ENCODE measurements at places on chromosomes 5 and 9. TPM values are rescaled to one million over a fixed set of nuclear protein-coding genes. Genes with fewer than 3 reads are reported as not detected.
A peak's percentile ranks its signal among the peaks of the same experiment; 100 is the strongest.

DNA sequence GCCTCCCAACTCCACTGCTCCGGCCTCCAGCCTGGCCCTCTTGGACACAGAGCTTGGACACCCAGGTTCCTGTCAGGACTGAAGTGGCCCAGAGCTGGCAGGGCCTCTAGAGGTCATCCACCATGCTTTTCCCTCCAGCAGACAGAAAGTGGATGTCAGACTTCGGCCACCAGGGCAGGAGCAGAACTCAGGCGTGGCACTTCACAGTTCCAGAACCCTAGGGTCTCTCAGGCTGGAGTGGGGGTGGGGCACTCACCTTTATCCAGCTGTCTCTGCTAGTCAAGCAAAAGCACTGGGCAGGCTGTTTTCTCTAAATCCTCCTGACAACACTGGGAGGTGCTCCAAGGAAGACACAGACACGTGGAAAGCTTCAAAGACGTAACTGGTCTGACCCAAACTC lies 35.6 kb upstream of the N4BP3 start:
- no peak for DNase-seq

WDR38 gene
- total RNA-seq: not detected

DNA sequence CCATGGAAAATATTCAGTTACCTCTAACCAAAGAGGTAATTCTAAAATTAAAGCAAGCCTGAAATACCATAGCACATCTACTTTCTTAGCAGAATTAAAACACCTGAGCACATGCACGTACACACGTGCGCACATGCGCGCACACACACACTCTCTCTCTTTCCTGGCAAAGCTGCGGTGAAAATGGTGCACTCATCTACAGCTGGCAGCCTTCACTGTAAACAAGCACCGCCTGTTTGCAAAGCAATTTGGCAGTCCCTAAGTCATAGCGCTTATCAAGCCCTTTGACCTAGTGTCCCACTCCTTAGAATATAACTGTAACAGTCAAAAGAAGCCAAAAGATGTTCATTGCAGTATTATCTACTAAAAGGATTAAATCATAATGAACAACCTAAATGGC lies 278.7 kb downstream of the DENND1A start:
- DNase-seq: no peak

ECM2 gene
- 54.6 TPM for total RNA-seq

GRCh38 chr9:21815643-21816042 lies 13.2 kb downstream of the MTAP start:
- DNase-seq: no peak

GRCh38 chr5:97986069-97986468 lies 787.4 kb upstream of the RGMB start:
- DNase-seq: no peak

- no peak for DNase-seq
Observed at GRCh38 chr5:103525361-103525760, 37.2 kb downstream of the NUDT12 start.

SEMA6A gene
- 28.5 TPM for total RNA-seq

DNA sequence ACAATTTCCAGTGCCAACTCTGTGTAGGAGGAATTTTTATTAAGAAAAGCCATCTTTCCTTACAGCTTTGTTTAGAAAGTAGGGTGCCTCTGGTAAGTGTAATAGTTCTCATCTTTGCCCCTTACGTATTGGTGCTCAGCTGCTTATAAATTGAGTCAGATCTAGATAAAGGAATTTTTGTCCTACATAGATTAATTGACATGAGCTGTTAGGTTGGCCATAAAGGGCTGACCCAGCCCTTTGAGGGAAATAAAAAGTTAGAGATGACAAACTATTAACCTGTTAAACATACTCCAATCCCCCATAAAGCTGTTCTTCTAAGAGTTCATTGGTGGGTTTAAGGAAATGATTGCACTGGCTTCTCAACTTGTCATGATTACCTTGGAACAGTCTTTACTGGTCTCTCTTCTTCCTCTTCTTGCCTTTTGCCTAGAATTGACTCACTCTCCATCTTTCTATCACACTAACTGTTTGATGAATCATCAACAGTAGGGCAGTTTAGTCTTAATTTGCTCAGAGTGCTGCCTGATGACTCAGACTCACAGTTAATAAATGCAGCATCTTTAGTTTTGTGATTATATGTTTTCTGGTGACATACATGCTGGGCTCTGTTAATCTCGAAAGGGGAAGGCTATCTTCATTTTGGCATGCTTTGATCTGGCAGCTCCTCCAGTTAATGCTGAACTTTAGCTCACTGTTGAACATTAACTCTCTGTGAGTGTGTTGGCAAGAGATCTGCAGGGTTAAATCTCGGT lies 51.7 kb downstream of the ARHGAP26 start:
- DNase-seq: no peak

GRCh38 chr9:17402309-17402708 lies 176.6 kb upstream of the SH3GL2 start:
- no peak for DNase-seq

DNA sequence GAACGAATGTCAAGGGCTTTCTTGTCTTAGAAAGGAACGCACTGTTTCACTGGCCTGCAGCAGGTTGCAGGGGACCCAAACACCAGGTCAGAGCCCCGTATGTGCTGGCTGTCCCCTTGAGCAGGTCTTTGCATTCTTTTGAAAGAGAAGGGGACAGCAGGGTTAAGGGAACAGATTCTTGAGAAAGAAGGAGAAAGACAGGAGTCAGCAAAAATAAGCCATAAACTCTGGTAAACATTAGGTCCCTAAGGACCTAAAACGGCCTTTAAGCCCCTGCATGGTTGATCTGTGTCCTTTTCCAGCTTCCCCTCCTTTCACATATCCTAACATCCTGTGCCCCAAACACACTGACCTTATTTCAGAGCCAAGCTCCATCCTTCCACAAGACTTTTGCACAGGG lies 190.8 kb upstream of the ADRA1B start:
- DNase-seq: no peak

DNA sequence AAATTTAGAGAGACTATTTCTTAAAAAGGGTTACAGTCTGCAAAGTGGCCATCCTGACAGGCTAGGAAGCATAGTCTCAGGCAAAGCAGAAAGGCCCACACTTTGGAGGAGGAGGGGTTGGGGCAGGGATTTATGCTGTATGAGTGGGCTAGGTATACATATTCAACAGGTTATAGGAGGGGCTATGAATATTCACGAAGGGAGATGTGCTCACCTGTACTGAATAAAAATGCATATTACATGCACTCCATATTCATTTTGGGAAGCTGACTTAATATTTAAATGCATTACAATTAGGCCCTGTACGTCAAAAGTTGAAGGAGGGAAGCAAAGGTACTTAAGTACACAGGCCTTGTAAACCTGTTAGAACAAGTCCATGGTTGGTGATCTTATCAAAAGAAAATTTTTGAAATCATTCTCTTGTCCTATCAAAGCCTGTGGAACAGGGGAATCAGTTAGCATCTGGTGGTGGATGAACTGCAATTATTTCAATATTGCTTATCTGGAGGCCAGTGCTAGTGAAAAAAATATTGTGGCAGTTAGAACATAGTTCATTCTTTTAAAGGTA lies 1.6 kb downstream of the CENPP start:
- no peak for DNase-seq

DNA sequence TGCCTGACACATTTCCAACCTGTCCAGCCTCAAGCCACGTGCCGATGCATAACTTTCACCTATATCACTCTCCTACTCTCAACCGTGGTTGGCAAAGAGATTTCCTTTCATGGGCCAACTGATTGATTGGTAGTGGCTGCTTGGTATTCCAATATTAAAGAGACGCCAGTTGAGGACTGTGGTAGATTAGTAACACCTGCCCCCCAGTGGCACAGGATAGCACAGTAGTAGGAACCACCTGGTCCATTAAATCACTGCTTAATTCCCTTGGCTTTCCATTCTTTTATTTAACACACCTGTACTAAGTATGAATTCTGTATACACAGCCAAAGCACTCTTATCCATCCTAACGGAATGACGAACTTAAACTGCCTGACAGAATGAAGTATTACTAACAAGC lies 19.1 kb upstream of the FOXB2 start:
- DNase-seq: no peak

DNA sequence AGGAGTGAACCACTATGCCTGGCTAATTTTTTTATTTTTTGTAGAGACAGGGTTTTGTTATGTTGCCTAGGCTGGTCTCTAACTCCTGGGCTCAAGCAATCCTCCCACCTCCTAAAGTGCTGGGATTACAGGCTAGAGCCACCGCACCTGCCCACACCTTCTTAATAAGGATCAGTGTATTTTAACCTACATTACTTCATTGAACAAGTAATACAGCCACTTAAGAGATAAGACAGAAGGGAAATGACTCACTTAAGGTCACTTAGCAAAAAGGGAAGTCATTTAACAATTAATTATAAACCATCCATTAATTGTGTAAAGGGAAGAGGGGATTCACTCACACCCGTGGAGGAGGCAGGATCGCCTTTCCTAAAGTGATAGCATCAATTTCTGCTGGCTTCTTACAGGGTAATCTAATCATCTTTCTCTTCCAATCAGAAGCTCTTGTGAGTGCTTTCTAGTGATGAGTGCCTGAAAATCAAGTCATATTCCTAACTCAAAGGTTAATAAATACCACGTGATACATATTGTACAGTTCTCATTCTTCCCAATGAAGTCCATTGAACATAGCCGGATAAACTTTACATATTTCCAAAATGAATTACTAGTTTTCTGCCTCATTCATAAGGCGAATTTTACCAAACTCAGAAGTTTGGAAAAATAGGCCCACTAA lies 3.5 kb downstream of the FBXW11 start:
- DNase-seq: no peak

HRH2 gene
- 15.3 TPM for total RNA-seq

GAPT gene
- total RNA-seq: 2.8 TPM

DNA sequence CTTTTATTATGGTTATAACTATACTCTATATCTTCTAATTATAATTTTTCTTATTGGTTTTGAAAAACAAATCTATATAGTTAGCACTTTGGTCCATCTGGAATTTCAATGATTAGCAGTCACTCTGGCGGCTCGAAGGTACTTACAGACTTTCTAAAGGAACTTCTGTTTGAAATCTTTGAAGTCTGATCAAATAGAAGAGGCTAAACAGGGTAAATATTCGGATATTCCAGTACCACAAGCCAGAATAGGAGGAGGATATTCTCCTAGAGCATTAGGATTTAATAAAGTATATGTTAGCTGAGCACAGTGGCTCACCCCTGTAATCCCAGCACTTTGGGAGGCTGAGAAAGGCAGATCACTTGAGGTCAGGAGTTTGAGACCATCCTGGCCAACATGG lies 38.7 kb upstream of the HSD17B3 start:
- no peak for DNase-seq

GRCh38 chr5:1037123-1037670 lies 28.6 kb downstream of the NKD2 start:
- DNase-seq: peak; percentile 63

IFNA13 gene
- total RNA-seq: not detected

- no peak for DNase-seq
Observed at GRCh38 chr5:37520811-37521210, 141.7 kb downstream of the WDR70 start.

GRCh38 chr9:75169623-75170022 lies 81.3 kb downstream of the OSTF1 start:
- DNase-seq: no peak

DNA sequence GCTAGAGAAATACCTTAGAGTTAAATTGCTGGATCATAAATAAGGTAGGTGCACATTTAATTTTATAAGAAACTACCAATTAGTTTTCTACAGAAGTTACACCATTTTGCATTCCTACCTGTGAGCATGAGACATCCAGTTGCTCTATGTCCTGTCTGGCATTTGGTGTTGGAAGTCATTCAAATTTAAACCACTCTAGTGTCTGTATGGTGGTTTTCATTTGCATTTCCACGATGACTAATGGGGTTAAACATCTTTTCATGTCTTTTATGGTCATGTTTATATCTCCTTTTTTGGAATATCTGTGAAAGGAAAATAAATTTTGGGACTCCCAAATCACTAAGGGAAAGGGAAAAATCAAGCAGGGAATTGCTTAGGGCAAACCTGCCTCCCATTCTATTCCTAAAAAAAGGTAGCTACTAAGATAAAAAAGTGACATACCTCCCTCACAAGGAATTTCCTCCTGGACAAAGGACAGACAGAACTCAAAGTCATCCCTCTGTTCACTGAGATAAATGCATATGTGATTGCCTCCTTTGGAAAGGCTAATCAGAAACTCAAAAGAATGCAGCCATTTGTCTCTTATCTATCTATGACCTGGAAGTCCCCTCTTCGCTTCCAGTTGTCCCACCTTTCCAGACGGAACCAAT lies 31.6 kb upstream of the ADCY2 start:
- no peak for DNase-seq

DNA sequence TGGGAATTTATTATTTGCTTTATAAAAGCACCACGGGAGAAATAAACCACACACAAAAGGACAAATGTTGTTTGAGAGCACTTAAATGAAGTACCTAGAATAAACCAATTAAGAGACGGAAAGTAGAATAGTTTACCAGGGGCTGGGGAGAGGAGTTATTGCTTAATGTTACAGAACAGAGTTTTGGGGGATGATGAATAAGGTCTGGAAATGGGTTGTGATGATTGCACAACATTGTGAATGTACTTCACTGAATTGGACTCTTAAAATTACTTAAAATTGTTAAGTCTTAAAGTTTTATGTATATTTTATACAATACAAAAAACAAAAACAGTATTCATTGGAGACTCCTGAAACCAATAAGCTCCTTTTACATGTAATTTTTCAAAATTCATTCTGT lies 1.5 kb downstream of the ZBTB43 start:
- no peak for DNase-seq

DNA sequence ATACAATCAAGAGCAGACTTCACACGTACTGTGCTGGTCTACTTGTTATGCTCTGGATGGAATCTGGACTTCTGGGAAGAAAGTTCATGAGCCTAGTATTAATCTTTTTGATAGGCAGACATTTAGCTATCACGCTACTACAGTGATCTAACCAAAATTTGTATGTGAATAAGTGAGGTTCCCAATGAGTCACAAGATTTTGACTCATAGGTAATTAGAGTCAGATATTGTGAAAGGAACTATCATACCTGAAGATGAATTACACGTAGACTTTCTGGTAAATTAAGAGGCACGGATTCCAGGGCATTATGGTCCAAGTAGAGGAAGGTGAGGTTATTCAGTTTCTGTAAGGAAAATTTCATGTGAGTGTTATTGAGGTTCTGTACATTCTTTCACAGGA lies 18.4 kb downstream of the OGN start:
- DNase-seq: no peak

- DNase-seq: no peak
Observed at GRCh38 chr5:140608722-140609121, 24.3 kb downstream of the CD14 start.

- DNase-seq: no peak
Observed at GRCh38 chr5:16144416-16144815, 35.2 kb downstream of the MARCHF11 start.

GRCh38 chr9:93824386-93825294 lies 130.5 kb downstream of the BARX1 start:
- DNase-seq: peak; percentile 59

ARID3C gene
- not detected for total RNA-seq

- DNase-seq: no peak
Observed at GRCh38 chr5:42022383-42022972, 97.4 kb downstream of the FBXO4 start.
